CD4-positive, alpha-beta T cell treated with Interleukin-10 for 1 hour (primary cell): ENCODE measurements at places on chromosomes 16 and 17.

GRCh38 chr16:50360033-50360778, 8.6 kb downstream of the BRD7 start:
- no peak for DNase-seq

DNA sequence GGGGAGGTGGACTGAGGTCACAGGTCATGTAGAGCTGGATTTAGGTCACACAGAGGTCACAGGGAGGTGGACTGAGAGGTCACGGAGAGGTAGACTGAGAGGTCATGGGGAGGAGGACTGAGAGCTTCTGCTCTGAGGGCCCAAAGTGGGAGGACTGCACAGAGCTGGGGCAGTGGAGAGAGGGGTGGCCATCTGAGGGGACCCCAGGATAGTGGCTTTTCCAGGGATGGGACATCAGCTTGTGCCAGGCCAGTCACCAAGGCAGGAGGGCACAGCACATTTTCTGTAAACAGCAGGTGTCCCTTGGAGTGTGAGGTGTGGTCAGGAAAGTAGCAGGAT, 26.1 kb upstream of the JPT2 start:
- no peak for DNase-seq

DNA sequence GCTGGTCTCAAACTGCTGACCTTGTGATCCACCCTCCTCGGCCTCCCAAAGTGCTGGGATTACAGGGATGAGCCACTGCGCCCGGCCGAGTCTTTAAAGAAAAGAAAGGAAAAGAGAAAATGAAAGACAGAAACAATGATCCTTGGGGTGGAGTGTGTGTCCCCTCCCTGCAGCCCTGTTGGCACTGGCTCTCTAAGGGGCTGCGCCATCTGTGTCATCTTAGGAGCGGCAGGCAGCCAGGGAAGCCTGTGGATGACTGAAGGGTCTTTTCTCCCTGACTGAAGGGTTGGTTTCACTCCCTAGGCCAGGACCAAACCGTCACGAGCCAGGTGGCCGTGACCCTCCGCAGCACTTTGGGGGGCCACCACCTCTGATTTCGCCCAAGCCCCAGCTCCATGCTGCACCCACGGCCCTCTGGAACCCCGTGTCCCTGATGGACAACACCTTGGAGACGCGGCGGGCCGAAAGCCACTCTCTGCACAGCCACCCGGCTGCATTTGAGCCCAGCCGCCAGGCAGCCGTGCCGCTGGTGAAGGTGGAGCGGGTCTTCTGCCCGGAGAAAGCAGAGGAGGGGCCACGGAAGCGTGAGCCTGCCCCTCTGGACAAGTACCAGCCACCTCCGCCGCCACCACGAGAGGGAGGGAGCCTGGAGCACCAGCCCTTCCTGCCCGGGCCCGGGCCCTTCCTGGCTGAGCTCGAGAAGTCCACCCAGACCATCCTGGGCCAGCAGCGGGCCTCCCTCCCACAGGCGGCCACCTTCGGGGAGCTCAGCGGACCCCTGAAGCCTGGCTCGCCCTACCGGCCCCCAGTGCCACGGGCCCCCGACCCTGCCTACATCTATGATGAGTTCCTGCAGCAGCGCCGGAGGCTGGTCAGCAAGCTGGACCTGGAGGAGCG, 27.7 kb downstream of the GINS2 start:
- no peak for DNase-seq

GRCh38 chr17:71830866-71831265, 290.0 kb upstream of the SOX9 start:
- no peak for DNase-seq

DNA sequence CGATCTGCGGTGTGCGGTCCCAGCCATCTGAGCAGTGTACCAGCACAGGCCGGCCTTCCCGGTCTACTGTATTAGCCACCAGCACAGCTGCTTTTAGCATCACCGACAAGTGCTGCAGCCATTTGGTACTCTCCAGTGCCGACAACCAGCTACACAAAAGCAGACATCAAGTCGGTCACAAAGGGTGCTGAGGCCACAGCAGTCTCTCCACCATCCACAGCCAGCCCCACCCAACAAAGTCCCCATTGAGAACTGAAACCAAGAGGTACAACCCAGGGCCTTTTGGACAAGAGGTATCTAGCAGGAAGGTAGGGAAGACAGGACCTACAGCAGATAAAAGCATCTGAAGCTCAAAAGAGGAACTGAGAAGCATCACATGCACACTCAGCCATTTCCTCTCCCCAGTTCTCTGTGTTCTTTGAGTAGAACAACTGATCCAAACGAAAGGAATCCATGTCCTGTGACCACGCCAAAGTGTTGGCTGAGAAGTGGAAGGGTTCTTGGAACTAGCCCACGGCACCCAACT, 9.5 kb downstream of the MTMR4 start:
- no peak for DNase-seq

- no peak for DNase-seq
Observed at GRCh38 chr16:53090591-53091411, 36.0 kb downstream of the CHD9 start.

GRCh38 chr16:88922114-88922825, 54.7 kb downstream of the CBFA2T3 start:
- no peak for DNase-seq

DNA sequence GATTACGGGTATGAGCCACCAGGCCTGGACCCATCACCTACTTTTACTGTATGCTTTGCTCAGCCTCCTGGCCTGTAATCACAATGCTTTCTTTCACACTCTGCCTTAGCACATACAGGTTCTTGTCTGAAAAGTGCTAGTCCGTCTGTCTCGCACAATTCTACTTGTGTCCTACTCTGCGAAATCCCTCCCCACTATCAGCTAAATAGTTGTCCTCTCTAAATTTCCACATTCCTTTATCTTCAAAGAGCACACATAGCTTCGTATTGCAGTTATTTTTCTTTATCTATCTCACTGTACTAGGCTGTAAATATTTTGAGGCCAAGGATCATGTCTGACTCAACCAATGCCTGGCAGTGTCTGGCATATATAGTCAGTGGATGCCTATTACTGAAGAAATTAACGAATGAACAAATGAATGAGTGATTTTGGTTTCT, 38.5 kb upstream of the ETV4 start:
- no peak for DNase-seq

- no peak for DNase-seq
Observed at GRCh38 chr16:72865258-72865657, 182.7 kb downstream of the ZFHX3 start.

GRCh38 chr17:8022360-8023003, 16.4 kb upstream of the ALOX15B start:
- DNase-seq, result no peak

- no peak for DNase-seq
Observed at GRCh38 chr16:89132194-89133005, 38.7 kb downstream of the ACSF3 start.

- peak; percentile 66 for DNase-seq
Observed at GRCh38 chr17:34420254-34420766, 57.3 kb upstream of the CCL1 start.

GRCh38 chr17:29124135-29124924, 55.9 kb downstream of the MYO18A start:
- DNase-seq, result peak; percentile 67

DNA sequence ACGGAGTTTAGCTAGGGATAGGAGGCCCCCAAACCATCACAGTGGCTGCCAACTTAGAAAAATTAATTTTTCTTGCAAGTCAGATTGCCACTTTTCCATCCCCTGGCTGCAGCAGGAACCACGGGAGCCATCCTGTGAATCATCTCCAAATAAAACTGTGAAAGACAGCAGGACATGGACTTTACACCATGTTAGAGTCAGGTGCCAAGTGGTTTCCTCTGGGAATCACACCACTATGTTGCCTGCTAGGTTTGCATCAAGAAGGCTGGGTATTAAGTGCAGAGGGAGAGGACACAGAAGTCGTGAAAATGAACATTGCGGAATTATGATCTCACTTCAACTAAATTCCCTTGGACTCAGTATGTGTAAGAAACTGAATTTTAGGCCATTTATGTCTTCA, 471.3 kb upstream of the GOT2 start:
- no peak for DNase-seq

DNA sequence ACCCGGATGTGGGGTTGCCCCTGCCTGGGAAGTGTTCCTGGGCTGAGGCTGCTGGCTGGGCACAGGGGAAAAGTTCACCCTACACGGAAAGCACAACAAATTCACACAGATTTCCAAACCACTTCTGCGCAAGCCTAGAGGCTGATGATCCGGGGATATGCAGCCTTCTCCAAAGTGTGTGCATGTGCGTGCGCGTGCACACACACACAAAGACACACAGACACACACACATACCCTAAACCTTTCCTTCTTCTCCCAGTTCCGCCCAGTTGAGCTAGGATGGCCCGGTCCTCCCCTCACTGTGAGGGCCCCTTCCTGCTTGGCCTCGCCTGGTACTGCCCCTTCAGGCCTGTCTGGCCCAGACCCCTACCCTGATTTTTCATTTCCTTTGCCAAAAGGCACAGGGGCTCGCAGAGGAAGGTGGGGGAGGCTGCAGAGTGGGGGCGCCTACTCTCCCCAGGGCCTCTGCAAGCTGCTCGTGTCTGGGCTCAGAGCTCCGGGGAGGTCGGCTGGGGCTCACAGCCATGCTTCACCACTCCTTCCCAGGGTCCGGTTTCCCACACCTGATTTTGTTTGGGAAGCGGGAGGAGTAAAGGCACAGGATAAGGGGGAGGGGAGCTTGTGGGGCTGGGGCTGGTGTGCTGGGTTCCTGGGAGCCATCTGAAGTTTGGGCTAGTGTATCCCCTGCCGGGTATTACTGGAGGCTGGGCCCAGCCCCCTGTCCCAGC, 144.7 kb downstream of the ENGASE start:
- DNase-seq, result no peak

DNA sequence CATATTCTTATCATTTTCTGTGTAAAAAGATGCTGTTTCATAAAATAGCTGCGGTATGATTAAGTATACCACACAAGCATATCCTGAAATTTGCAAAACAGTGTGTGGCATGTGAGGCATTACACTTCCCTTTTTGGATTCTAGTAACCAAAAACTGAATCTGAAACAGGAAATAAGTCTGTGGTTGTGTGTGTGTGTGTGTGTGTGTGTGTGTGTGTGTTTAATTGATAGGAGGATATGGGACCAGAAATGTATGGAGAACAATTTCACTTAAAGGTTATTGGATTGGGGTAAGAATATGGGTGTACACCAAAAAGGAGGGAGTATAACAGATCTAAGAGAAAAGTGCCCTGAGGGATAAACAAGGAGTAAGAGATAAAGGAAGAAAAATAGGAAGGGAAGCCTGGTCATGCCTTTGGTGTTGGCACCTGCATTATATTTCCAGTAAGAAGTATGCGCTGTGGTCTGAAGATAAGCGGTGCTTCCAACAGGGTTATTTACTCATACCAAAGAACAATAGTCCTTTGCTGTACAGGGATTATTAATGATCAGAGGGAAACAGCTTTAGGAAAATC, 4.0 kb downstream of the LYRM1 start:
- peak; percentile 67 for DNase-seq

- DNase-seq, result no peak
Observed at GRCh38 chr16:75570396-75571065, 4.4 kb downstream of the GABARAPL2 start.
